ENCODE measurements at places on chromosomes 6 and 20.

- DNase-seq, result no peak
Measured at GRCh38 chr6:87669051-87669450, 33.0 kb downstream of the AKIRIN2 start.

DNA sequence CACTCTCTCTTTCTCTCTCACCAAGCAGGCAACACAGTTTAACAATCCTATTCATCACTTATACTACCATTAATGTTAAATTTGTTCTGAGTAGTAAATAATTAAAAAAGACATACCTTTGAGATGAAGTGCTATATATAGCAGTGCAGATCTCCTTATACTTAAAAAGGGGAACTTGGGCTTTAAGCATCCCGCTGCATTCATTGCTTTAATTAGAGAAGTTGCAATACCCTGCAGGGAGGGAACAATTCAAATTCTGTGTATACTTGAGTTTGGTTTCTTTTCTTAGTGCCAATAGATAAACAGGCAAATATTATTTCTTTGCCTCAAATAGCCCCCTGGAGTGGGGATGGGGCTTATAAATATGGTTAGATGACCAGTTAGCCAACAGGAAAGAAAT, 10.8 kb upstream of the ZBTB24 start:
- DNase-seq, result no peak

GRCh38 chr6:97630604-97631003, 347.6 kb upstream of the MMS22L start:
- no peak for DNase-seq

DNA sequence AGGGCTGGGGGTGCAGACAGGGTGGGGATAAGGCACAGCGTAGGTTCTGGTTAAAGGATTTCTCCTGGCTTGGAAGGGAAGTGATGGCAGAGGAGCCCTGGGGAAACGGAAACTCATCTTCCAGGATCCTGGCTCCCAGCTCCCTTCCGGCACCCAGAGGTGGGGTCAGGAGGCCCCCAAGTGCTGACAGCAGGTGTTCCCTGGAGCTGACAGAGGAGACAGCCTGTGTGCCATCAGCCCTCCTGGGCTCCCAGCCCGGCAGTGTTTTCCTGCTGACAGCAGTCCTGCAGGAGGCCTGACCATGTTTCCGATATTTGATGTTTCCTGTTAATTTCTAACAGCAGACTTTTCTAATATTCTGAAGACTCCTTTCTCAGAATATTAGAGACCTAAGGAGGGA, 277.3 kb downstream of the TAF4 start:
- no peak for DNase-seq

DNA sequence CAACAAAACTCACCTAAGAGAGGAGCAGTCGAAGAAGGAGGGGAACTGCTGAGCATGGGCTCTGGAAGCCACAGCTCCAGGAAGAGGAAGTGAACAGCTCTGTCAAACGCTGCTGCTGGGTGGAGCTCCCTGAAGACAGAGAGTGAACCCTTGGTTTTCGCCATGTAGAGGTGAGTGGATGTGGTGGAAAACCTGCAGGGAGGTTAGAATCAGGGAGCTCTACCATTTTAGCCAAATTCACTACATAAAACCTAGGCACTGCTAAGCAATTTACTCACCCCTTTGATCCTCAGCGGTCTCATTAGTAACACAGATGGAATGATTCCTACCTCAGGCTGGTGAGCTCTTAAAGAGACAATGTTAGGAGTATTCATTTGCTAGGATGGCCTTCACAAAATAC, 19.4 kb upstream of the TFAP2A start:
- no peak for DNase-seq

DNA sequence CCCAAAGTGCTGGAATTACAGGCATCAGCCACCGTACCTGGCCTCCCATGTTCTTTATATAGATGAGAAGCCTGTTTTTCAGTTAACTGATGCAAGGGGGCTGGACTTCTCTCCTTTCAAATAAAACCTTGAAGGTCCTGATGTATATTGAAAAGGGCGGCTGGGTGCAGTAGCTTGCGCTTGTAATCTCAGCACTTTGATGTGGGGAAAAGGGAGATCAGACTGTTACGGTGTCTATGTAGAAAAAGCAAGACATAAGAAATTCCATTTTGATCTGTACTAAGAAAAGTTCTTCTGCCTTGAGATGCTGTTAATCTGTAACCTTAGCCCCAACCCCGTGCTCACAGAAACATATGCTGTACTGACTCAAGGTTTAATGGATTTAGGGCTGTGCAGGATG, 16.1 kb upstream of the SAMHD1 start:
- no peak for DNase-seq

- no peak for DNase-seq
Measured at GRCh38 chr6:48641544-48641943, 530.5 kb upstream of the PTCHD4 start.

- DNase-seq, result no peak
Measured at GRCh38 chr20:9072861-9073500, 4.1 kb downstream of the PLCB4 start.

- DNase-seq, result no peak
Measured at GRCh38 chr20:17950670-17951069, 17.9 kb downstream of the SNX5 start.

DNA sequence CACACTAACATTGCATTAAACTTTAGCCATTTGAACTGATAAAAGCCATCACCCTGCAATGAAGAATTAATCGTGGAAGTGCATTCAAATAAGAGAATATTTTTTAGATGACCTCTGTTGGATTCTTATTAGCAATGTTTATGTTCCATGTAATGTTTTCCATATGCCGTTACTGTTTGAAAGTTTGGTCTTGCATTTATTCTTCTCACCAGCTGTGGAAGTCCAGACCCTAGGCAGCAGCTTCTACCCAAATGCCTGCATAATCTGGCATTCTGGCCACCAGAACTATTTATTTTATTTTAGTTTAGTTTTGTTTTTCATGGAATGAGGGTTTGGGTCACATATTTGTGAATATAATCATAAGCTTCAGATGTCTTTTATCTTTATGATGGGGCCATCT, 140.4 kb downstream of the SAMD5 start:
- no peak for DNase-seq

- DNase-seq, result no peak
Measured at GRCh38 chr20:47432834-47433210, 68.9 kb upstream of the NCOA3 start.

Data from natural killer cell (primary cell).